Hematopoietic multipotent progenitor cell treated with erythropoietin and hydrocortisone succinate and interleukin-3 and kit ligand, for 17 days (in vitro differentiated cells): ENCODE measurements at places on chromosomes 1 and 21.

- no peak for DNase-seq
Observed at GRCh38 chr1:178629252-178630154, 95.5 kb upstream of the RALGPS2 start.

- DNase-seq = no peak
Observed at GRCh38 chr1:121413821-121414220, 229.0 kb downstream of the SRGAP2C start.

DNA sequence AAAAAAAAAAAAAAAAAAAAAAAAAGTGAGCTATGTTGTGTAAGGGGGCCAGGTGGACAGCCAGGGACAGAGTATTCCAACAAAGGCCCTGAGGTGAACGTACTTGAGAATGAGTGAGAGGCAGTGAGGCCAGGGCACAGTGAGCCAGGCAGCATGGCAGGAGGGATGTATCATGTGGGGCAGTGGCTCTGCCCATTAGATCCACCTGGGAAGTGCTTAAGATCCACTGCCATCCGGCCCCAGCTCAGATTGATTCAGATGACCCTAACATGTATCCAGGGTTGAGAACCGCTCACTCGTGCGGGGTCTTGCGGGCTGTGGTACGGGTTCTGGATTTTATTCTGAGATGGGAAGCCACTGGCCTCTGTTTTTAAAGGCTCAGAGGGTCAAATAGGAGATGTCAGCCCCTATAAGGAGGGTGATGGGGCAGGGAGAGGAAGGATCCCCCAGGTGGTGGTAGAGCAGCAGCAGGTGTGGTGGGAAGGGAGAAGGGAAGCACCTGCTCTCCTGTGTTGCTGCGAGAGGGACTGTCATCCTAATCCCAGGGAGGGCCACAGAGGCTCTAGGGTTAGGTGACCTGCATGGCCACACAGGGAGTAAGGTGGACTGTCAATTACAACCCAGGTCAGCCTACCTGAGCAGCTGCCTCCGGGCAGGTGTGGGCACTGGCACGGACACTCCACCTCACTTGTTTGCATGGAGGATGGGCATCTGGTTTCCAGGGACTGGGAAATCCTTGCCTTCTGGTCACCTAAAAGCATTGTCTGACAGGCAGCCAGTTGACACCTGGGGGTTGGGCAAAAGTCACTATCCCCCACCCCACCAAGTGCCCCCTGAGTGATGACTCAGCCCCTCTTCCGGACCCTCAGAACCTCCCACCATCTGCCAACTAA, 31.6 kb downstream of the CDK18 start:
- no peak for DNase-seq

- DNase-seq = no peak
Observed at GRCh38 chr1:63774617-63775417, 1.0 kb downstream of the ROR1 start.

- peak; percentile 70 for DNase-seq
Observed at GRCh38 chr1:230867903-230868735, at the start of gene C1orf198. Gene C1orf198 (minus strand): TSS chr1:230868521. CDS start chr1:230868512, 9 bp downstream.

DNA sequence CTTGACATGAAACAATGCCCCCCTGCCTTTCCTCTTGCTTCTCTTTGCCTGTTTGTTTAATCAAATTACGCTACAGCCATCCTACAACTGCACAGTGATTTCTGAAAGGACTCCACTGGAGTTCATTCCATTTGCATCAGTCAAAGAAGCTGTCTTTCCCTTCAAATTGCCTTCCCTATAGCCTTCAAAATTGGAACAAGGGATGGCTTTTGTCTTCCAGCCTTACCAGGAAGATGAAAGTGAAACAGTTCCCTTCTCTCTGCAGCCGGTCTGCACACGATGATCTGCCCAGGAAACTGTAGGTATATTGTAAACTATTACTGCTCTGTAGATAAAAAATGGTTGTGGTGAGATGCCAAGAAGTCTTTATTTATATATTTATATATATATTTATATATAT, 65.6 kb upstream of the ETS2 start:
- no peak for DNase-seq

- no peak for DNase-seq
Observed at GRCh38 chr1:166882893-166883292, 6.8 kb upstream of the TADA1 start.

DNA sequence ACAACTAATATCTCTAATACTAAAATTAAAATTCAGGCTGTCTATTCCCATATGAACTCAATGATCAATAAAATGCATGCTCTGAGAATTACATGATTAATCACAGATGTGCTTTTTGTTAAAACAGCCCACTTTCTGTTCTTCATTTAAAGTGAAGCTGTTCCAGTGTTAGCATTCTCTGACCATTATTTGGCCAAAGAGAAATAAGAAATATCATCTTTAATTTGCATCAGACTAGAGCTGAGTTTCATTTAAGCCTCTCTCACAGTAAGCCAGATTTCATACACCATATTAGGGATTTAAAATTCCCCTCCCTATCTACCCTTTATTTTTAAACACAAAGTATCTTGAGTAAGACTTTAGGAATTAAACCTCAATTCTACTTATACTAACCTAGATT, 261.6 kb downstream of the TPR start:
- no peak for DNase-seq

DNA sequence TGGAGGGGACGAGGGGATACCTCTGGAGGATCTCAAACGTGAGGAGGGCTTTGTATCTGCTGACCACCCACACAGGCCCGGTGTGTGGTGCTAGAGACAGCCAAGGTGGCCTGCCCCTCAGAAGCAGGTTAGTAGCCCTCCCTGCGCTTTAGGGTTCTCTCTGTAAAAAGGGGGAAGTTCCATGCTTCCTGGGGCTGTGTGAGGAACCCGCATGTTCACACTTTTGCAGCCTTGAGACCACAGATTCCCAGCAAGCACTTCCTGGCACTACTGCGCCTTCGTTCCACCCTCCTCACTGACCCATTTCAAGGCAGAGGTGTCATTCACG, 7.9 kb upstream of the GUCA2B start:
- DNase-seq = no peak
